ENCODE measurements at places on chromosomes 5 and 9. TPM values are rescaled to one million over a fixed set of nuclear protein-coding genes. Genes with fewer than 3 reads are reported as not detected.

Gene SHROOM1
- 6.5 TPM for total RNA-seq

Gene TMEM174
- total RNA-seq = not detected

Gene CCDC69
- total RNA-seq = 3.2 TPM

Gene TAF9
- 66.4 TPM for total RNA-seq

Gene CCDC107
- total RNA-seq = 18.1 TPM

Gene ESM1
- under 0.01 TPM for total RNA-seq

Gene ARL14EPL
- not detected for total RNA-seq

Gene UGT3A1
- total RNA-seq = not detected

Gene HMMR
- total RNA-seq = 10.0 TPM

Gene OLFML2A
- 5.5 TPM for total RNA-seq

Gene CMYA5
- total RNA-seq = 1.7 TPM

Gene TMOD1
- 0.97 TPM for total RNA-seq

Gene PCDHGA6
- total RNA-seq = 4.7 TPM

Gene POLR3G
- 4.5 TPM for total RNA-seq

Gene ASS1
- total RNA-seq = 88.3 TPM
